Left lung (tissue), 14 donors: ENCODE measurements at places on chromosomes 4 and X. TPM values are rescaled to one million over a fixed set of nuclear protein-coding genes. Genes with fewer than 3 reads are reported as not detected.

GRCh38 chr4:101102114-101102742 lies 245.1 kb downstream of the PPP3CA start:
- no peak overlapping the region for H3K27ac ChIP-seq
- no peak for DNase-seq
- H3K36me3 ChIP-seq: no peaks in the 10 kb centered on the region
- H3K4me3 ChIP-seq: no peak overlapping the region
- H3K27me3 ChIP-seq: no peaks in the 10 kb centered on the region
- H3K4me1 ChIP-seq: peaks cover 4% of the 10 kb centered on the region

DNA sequence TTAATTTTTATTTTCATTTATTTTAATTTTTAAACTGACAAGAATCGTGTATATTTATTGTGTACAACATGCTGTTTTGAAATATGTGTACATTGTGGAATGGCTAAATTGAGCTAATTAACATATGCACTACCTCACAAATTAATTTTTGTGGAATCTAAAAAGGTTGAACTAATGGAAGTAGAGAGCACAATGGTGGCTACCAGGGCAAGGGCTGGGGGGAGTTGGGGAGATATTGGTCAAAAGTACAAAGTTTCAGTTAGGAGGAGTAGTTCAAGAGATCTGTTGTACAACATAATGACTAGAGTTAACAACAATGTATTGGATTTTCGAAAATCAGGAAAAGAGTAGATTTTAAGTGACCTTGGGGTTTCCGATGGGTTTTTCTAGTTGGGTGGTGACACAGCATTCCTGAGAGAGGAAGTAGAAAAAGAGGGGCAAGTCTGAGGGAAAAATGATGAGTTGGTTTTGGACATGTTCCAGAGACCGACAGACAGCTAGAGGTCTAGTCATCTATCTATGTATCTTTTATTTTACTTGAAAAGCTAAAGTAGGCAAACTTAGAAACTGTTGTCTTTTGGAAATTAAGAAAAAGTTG lies 23.2 kb downstream of the APOO start:
- peaks cover 16% of the 10 kb centered on the region for H3K4me1 ChIP-seq
- no peak overlapping the region for H3K4me3 ChIP-seq
- no peaks in the 10 kb centered on the region for H3K27me3 ChIP-seq
- no peak for DNase-seq
- no peak overlapping the region for H3K27ac ChIP-seq
- no peaks in the 10 kb centered on the region for H3K36me3 ChIP-seq

- H3K4me1 ChIP-seq: no peaks in the 10 kb centered on the region
- H3K27me3 ChIP-seq: no peaks in the 10 kb centered on the region
- no peak overlapping the region for H3K4me3 ChIP-seq
These were observed 255.2 kb upstream of the GABRA2 start for GRCh38 chr4:46645126-46645525.

GRCh38 chr4:675036-675882 lies 917 bp downstream of the MYL5 start:
- peak; percentile 83 for DNase-seq
- peak overlapping the region; percentile 70 for H3K4me3 ChIP-seq
- H3K4me1 ChIP-seq: peaks cover 32% of the 10 kb centered on the region

DNA sequence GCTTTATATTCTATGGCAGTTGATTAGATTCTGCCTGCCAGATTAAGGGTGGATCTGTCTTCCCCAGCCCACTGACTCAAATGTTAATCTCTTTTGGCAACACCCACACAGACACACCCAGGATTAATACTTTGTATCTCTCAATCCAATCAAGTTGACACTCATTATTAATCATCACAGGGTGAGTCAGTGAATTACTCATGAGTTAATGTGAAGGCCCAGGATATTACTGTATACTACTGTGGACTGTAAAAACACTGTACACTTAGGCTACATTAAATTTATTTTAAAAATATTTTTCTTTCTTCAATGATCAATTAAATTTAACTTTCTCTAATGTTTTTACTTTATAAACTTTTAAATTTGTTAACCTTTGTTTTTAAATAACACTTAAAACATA lies 87.7 kb downstream of the NAP1L3 start:
- H3K36me3 ChIP-seq: no peaks in the 10 kb centered on the region
- H3K27me3 ChIP-seq: no peaks in the 10 kb centered on the region
- no peak overlapping the region for H3K4me3 ChIP-seq
- H3K27ac ChIP-seq: no peak overlapping the region

- H3K36me3 ChIP-seq: no peaks in the 10 kb centered on the region
- no peaks in the 10 kb centered on the region for H3K27me3 ChIP-seq
These were observed 16.5 kb downstream of the GAK start for GRCh38 chr4:915595-915994.

DNA sequence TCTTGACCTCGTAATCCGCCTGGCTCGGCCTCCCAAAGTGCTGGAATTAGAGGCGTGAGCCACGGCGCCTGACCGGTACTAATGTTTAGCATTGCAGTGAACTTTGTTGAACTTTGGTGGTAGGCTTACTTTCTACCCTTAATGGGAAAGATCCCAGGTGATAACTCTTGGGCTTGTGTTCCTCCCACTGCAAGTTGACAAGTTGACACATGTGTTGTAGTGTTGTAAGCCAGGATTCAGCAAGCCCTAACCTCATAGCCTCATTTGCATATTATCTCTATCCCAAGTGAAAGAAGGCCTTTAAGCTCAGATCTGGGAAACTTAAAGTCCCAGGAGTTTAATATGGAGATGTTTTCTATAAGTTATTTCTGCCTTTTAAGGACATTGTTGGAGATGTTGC lies 80.0 kb upstream of the CLCN4 start:
- peaks cover 14% of the 10 kb centered on the region for H3K36me3 ChIP-seq
- H3K4me1 ChIP-seq: no peaks in the 10 kb centered on the region
- no peak for DNase-seq
- no peaks in the 10 kb centered on the region for H3K27me3 ChIP-seq

DNA sequence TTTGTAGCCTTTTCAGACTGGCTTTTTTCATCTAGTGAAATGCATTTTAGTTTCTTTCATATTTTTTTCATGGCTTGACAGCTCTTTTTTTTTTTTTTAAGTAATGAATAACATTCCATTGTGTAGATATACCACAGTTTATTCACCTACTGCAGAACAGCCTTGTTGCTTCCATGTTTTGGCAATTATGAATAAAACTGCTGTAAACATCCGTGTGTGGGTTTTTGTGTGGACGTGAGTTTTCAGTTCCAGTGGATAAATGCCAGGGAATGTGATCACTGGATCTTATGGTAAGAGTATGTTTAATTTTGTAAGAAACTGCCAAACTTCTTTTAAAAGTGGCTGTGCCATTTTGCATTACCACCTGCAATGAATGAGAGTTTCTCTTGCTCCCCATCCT lies 160.8 kb downstream of the SOWAHB start:
- H3K27ac ChIP-seq: peak overlapping the region; percentile 69
- no peaks in the 10 kb centered on the region for H3K27me3 ChIP-seq
- peaks cover 30% of the 10 kb centered on the region for H3K36me3 ChIP-seq
- peaks cover 9% of the 10 kb centered on the region for H3K4me1 ChIP-seq
- H3K4me3 ChIP-seq: no peak overlapping the region
- DNase-seq: no peak

DNA sequence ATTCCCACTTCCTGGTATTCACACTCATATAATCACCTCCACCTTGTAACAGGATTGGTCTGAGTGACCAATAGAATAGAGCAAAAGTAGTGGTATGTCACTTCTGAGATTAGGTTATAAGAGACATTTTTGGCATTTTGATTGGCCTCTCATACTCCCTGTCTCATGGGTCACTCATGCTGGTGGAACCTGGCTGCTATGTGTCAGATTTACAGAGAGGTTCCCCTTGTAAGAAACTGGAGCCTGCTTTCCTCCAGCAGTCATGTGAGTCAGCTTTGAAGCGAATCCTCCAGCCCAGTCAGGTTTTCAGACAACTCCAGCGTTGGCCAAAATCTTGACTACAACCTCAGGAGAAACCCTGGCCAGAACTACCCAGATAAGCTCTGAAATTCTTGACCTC lies 2.6 kb upstream of the OTUD4 start:
- H3K27me3 ChIP-seq: no peaks in the 10 kb centered on the region
- no peaks in the 10 kb centered on the region for H3K4me1 ChIP-seq
- DNase-seq: no peak
- H3K4me3 ChIP-seq: no peak overlapping the region

DNA sequence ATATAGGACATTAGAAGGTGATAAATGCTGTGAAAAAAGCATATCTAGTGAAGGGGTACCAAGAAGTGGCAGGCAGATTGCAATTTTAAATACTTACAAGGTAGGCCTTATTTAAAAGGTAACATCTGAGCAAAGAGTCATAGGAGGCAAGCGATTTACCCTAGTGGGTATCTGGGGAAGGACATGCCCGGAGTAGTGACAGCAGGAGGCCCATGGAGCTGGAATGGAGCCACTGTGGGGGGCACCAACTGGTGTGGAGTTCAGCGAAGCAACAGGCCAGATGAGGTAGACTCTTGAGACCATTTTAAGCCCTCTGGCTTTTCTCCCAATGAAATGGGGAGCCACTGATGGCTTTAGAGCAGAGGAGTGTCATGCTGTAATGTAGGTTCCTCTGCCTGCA lies 37.3 kb downstream of the SEC24D start:
- no peaks in the 10 kb centered on the region for H3K4me1 ChIP-seq
- H3K27me3 ChIP-seq: no peaks in the 10 kb centered on the region
- peaks cover 98% of the 10 kb centered on the region for H3K36me3 ChIP-seq
- no peak for DNase-seq
- H3K27ac ChIP-seq: no peak overlapping the region
- no peak overlapping the region for H3K4me3 ChIP-seq

GRCh38 chrX:108456971-108457477 lies 17.4 kb downstream of the COL4A5 start:
- H3K4me1 ChIP-seq: no peaks in the 10 kb centered on the region
- DNase-seq: no peak
- H3K4me3 ChIP-seq: no peak overlapping the region
- peaks cover 6% of the 10 kb centered on the region for H3K27me3 ChIP-seq
- no peak overlapping the region for H3K27ac ChIP-seq

DNA sequence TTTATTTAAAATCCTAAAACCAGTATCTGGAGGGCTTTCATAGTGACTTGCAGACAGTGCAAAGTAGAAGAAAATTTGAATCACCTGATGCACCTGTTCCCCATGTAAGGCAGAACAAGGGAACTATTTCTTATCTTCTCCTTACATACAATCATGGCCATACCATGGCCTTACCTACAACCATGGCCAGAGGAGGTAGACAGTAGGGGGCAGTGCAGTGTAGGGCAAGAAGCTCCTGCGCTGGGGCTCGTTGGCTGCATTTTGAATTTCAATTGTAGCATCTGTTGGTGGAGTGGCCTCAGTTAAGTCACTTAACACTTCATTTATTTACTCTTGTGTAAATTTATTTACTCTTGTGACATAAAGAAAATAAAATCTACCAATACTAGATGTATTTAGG lies 33.0 kb downstream of the GALNTL6 start:
- H3K4me3 ChIP-seq: no peak overlapping the region
- H3K27me3 ChIP-seq: no peaks in the 10 kb centered on the region
- H3K36me3 ChIP-seq: no peaks in the 10 kb centered on the region
- no peak overlapping the region for H3K27ac ChIP-seq

- H3K36me3 ChIP-seq: no peaks in the 10 kb centered on the region
- H3K4me3 ChIP-seq: no peak overlapping the region
- no peaks in the 10 kb centered on the region for H3K27me3 ChIP-seq
- no peak for DNase-seq
These were observed 104.0 kb downstream of the MAD2L1 start for GRCh38 chr4:119962631-119963030.

GRCh38 chr4:73723928-73724327 lies 16.4 kb upstream of the CXCL8 start:
- no peak overlapping the region for H3K27ac ChIP-seq
- no peaks in the 10 kb centered on the region for H3K4me1 ChIP-seq
- no peaks in the 10 kb centered on the region for H3K27me3 ChIP-seq
- no peak for DNase-seq

- H3K27me3 ChIP-seq: no peaks in the 10 kb centered on the region
- H3K36me3 ChIP-seq: no peaks in the 10 kb centered on the region
- H3K4me3 ChIP-seq: no peak overlapping the region
- H3K4me1 ChIP-seq: no peaks in the 10 kb centered on the region
These were observed 1165.8 kb upstream of the ADGRL3 start for GRCh38 chr4:60034361-60034760.

- H3K27ac ChIP-seq: no peak overlapping the region
- no peak overlapping the region for H3K4me3 ChIP-seq
- H3K4me1 ChIP-seq: no peaks in the 10 kb centered on the region
- no peaks in the 10 kb centered on the region for H3K36me3 ChIP-seq
- no peak for DNase-seq
These were observed 597.5 kb downstream of the RPA4 start for GRCh38 chrX:97481228-97481627.

DNA sequence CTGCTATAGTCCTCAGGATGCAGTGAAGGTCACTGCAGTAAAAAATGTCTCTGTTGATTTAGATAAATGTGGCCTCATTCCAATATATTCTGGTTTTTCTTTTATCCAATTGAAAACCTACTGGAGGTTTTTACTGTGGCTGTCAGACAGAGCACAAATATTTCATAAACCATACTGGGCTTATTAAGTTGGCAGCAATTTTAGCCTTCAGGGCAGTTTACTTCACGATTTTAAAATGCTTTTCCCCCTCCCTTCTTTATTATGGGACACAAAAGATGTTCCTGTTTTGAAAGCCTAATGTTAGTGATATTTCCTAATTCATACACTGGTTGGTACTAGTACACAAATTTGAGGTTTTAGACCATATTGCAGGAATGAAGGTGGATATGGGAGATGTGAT lies 939.4 kb downstream of the C4orf33 start:
- H3K27ac ChIP-seq: no peak overlapping the region
- no peaks in the 10 kb centered on the region for H3K36me3 ChIP-seq
- H3K27me3 ChIP-seq: no peaks in the 10 kb centered on the region
- no peaks in the 10 kb centered on the region for H3K4me1 ChIP-seq

DNA sequence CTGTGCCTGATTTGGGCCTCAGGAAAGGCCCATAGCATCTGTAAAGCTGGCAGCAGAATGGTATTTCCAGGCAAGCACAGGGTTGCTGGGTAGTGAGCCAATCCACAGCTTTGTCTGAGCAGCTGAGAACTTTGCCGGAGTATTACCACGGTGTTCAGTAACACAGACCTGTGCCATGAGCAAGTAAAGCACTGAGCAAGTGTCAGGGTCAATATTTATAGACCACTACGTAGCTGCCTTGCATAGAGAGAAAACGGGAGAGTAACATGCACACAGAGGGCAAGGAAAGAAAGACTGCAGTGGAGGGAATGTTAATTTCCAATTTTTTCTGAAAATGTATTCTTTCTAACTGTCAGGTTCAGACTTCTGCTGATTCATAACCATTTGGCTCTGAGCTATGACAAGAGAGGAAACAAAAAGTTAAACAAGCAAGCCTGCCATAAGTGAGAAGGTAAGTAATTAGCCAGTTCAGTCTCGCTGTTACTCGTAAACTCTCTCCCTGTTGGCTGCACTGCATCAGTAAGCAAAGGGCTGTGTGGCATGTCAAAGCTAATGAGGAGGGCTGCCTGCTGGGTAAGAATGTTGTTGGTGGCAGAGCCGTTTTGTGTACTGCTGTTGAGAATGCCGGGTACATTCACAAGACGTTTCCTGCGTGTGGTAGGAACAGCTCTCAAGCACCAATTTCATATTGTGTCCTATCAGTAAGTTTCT lies 238.1 kb downstream of the BMPR1B start:
- no peak overlapping the region for H3K27ac ChIP-seq
- H3K4me3 ChIP-seq: no peak overlapping the region
- no peaks in the 10 kb centered on the region for H3K4me1 ChIP-seq
- H3K27me3 ChIP-seq: no peaks in the 10 kb centered on the region

The GPR78 gene
- total RNA-seq: 0.08 TPM

The VCX gene
- total RNA-seq: not detected

The TMPRSS11E gene
- not detected for total RNA-seq

The AFP gene
- total RNA-seq: not detected

The BDH2 gene
- total RNA-seq: 64.2 TPM

The CFAP299 gene
- total RNA-seq: not detected

The FNIP2 gene
- 56.6 TPM for total RNA-seq

The GLRA2 gene
- not detected for total RNA-seq

The ARSJ gene
- 23.6 TPM for total RNA-seq
